Suppressor macrophage (primary cell): ENCODE measurements at places on chromosomes 5 and 9.
A peak's percentile ranks its signal among the peaks of the same experiment; 100 is the strongest.

GRCh38 chr5:53071738-53072137 lies 37.8 kb downstream of the MOCS2 start:
- DNase-seq, result no peak

DNA sequence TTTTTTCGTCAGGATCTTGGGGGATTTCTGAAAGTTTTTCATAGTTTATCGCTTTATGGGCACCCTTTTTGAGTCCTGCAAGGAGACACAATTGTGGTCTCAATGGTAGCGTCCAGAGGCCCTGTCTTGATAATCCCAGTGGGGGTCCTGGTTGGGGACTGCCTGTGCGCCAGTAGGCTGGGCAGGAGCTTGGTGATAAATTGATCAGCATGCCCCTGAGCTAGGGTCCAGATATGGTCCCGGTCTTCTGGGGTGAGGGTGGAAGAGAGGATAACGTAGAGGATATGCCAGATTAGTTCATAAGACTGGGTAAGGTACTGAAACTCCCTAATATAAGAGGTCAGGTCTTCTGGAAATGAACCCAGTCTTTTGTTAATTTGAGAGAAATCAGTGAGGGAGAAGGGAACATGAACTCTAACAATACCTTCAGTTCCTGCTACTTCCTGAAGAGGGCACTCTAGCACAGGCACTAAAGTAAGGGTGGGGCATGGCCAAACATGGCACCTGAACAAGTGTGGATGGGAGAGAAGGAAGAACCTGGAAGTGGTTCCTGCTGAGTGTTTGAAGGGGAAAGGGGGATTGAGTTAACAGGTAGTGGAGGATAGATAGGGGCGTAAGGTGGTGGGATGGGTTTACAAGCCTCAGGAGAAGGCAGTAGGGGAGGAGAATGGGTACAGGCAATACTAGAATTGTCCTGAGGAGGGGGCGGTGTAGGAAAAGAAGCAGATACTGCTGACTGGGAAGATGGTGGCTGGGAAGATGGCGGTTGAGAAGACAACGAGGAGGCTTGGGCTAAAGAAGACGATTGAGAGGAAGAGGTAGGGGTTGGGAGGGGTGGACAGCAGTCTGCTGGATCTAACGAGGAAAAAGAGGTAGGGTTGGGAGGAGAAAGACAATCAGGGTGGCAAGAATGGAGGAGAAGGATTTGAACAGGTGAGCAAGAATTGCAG lies 33.8 kb upstream of the ANXA2R start:
- DNase-seq, result peak; percentile 62

GRCh38 chr5:43652537-43653302 lies 49.7 kb downstream of the NNT start:
- no peak for DNase-seq

GRCh38 chr5:154333016-154333415 lies 112.8 kb upstream of the SAP30L start:
- no peak for DNase-seq

DNA sequence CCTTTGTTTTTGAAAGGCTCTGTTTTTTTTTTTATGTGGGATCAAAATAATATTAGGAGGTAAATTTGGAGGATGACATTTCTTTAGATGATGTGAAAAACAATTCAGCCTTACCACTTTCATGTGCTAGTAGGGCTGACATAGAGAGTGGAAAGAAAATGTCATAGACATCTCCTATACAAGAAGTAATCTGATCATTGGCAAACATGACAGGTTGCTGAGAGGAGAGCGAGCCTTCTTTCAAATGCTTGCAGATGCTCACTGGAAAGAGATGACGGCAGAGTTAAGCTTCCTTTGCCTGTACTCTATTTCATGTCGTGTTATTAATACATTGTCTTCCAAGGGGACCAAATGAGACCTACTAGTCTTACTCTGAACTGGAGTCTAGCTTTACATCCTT lies 160.1 kb upstream of the DAP start:
- no peak for DNase-seq

GRCh38 chr9:2286825-2287455 lies 271.8 kb downstream of the SMARCA2 start:
- no peak for DNase-seq

- no peak for DNase-seq
Measured at GRCh38 chr5:90307322-90307721, 102.2 kb downstream of the CETN3 start.

- DNase-seq, result no peak
Measured at GRCh38 chr5:34663771-34664496, 7.8 kb downstream of the RAI14 start.

DNA sequence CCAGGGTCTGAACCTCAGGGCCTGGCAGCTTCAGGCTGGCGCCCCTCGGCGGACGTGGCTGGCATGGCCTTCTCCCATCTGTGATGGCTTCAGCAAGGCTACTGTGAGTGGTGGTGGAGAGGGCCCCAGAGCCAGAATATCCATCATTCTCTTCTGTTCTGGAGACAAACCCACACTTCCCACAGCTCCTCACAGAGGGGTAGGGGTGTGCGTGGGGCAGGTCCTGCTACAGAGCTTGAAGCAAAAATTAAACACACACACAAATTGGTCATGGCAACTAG lies 9.6 kb downstream of the GPX3 start:
- DNase-seq, result no peak

DNA sequence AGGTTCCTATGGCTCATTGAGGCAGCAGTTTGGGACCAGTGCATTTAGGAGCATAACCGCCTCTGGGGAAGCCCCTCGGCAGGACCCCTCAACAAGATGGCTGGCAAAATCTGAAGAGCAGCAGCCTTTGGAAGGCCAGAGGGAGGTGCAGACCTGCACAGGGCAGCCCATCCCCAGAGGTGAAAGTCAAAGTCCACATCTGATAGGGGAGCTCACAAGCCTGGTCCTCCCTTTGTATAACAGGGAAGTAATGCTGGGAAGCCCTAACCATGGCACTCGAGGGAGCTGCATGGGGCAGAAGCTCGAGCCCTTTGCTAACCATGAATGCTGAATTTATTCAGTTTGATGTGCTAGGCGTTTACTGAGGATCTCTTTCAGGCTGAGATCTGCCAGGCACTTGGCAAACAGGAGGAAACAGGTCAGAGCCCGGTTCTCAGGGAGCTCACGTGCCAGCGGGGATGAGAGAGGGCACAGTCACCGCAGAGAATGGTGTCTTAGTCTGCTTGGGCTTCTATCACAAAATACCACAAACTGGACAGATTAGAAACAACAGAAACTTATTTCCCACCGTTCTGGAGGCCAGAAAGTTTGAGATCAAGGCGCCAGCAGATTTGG lies 114.1 kb downstream of the GABBR2 start:
- no peak for DNase-seq

- no peak for DNase-seq
Measured at GRCh38 chr5:132776131-132776937, 705 bp downstream of the SEPTIN8 start.

DNA sequence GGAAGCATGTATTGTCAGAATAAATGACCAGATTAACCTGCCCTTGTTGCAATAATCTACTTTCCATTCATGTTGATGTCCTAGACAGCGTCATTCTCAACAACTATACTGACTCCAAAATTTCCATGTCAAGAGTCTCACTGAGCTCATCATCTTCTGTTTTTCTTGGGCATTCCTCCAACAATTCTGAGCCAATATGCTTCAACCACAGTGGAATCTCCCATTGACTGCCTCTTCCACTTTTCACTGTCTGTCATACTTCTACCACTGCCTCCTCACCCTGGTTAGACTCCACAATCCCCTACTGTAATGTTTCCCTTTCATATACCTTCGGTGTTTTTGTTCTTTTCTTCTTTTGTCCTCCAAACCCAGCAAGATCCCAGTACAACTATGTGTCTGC lies 162.8 kb downstream of the TLE1 start:
- peak; percentile 68 for DNase-seq

- DNase-seq, result no peak
Measured at GRCh38 chr5:123746683-123747360, 234.8 kb downstream of the CSNK1G3 start.

- no peak for DNase-seq
Measured at GRCh38 chr5:40029711-40030495, 605.1 kb upstream of the DAB2 start.

DNA sequence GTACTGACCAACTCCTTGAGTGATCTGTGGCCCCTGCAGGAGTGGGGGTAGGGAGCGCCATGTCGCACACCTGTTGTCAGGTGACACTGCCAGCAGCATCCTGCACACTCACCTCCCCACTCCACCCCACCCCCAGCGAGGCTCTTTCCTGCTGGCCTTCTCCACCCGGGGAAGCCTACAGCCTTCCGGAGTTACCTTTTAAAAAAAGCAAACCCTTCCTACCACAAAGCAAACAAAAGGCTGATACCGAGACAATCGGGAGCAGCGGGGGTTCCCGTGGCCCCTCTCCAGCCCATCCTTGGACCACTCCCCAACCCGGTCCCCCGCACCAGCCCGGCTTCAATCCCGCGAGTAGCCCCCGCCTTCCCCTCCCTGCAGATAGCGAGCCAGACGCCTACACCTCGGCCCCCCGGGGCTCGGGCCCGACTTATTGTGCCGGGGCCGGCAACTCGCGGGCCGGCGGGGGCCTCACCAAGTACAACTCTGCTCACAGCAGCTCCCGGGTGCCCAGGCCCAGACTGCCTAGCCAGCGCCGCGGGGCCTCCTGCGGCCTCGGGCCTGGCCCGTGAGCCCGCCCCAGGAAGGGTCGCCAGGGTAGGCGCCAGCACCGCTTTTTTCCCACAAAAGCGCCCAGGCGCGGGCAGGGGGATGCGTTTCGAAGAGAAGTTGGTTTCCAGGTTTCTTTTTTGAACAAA lies 724 bp downstream of the MACROH2A1 start:
- DNase-seq, result peak; percentile 64

DNA sequence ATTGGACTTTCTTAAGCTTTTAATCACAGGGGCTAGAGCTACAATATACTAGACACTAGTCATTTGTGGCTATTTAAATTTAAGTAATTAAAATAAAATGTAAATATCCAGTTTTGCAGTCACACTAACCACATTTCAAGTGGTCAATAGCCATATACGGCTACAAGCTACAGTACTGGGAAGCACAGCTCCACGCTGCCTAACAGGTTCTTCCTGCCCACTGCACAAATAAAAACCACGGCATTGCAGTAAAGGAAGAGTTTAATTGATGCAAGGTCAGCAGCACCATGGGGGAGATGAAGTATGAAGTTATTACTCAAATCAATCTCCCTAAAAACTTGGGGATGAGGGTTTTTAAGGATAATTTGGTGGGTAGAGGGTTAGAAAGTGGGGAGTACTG lies 134.1 kb downstream of the LURAP1L start:
- DNase-seq, result no peak

- DNase-seq, result no peak
Measured at GRCh38 chr5:5271786-5272321, 131.7 kb downstream of the ADAMTS16 start.

GRCh38 chr9:134392900-134393299 lies 66.6 kb downstream of the RXRA start:
- no peak for DNase-seq

DNA sequence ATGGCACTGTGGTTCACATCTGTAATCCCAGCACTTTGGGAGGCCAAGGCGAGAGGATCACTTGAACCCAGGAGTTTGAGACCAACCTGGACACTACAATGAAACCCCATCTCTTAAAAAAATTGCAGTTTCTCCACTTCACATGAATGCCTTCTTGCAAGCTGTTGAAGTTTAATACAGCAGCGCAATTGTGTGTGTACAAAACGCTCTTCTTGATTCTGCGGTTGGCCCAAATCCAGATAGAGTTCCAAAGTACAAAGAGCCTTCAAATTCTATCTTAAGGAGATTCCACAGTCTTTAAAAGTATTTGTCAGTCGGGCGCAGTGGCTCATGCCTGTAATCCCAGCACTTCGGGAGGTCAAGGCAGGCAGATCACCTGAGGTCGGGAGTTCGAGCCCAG lies 9.3 kb upstream of the SETX start:
- DNase-seq, result no peak

DNA sequence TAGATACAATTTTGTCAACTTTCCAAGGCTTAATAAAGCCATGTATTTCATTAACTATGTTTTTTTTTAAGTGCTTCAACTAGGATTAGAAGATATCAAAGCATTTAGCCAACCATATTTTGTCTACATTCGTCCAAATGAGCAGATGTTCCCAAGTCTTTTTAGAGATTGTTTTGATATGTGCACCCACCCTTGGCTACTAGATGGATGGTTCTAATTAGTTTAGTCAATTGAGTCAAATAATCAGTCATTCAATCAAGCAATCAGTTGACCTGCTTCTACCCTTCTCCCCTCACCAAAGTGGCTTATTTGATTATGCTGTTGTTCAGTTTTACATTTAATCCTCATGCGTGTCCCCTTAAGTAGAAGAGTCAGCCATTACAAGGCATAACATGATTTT lies 319.5 kb upstream of the TNC start:
- no peak for DNase-seq
